ENCODE measurements at places on chromosomes 2 and 18.

- no peak for DNase-seq
Measured at GRCh38 chr2:128721096-128721495, 402.4 kb upstream of the HS6ST1 start.

GRCh38 chr2:199850718-199851500 is at the start of gene FTCDNL1:
Gene FTCDNL1 (minus strand): TSS chr2:199851192. CDS start chr2:199848962, 2,230 bp downstream.
- peak; percentile 22 for DNase-seq

DNA sequence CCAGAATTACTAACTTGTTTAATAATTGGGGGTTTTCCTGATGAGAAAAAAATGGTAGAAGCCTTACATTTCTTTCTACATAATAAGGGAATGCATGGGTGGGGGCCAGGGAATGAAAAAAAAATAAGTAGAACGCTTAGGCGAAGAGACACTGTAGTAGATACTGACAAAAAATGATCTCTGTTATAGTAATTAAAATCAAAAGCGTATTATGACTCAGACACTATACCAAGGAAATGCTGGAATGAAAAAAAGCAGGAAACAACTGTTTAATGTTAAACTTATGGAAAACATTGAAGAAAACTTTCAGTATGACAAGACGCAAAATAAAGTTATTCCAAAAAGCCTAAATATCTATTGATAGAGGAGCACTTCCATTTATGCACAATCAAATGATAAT is 42.9 kb downstream of the PRPF40A start:
- DNase-seq: no peak

- DNase-seq: no peak
Measured at GRCh38 chr18:48939205-48940097, 11.3 kb downstream of the SMAD7 start.

DNA sequence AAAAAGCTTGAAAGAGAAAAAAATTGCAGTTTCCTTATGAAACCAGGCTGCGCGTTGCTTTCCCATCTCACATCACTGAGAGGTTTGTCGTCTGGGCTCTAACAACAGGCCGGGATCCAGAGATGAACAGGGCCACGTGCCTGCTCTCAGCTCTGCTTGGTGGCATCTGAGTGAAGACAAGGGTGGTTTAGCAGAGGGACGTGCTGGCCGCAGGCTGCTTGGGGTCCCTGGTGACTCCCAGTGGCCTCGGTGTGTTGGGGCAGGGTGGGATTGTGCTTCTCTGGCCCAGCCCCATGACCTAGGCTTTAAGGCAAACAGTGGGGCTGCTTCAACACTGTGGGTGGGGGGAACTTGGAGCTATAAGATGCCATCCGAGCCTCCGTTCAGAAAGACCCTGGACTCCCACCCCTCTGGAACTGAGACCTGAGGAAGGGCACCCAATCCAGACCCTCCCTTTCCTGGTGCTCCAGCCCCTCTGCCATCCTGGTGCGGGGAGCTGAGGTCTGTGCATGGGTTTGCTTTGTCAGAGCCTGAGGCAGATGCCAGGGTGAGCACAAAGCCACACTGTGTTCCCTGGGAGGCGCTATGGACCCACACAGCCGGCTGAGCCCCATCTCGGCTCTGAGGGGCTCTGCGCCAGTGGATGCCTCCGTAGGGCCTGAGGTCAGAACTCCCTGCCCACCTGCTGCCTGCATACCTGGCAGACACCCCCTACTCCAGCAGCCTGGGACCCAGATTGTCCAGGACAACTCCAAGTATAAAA is 18.4 kb upstream of the HPCAL1 start:
- DNase-seq: no peak

- DNase-seq: no peak
Measured at GRCh38 chr2:28137221-28137620, 246.7 kb downstream of the BABAM2 start.

- no peak for DNase-seq
Measured at GRCh38 chr2:198096002-198096401, 291.6 kb downstream of the PLCL1 start.

GRCh38 chr2:43898134-43898837 is 59.5 kb downstream of the ABCG8 start:
- no peak for DNase-seq

DNA sequence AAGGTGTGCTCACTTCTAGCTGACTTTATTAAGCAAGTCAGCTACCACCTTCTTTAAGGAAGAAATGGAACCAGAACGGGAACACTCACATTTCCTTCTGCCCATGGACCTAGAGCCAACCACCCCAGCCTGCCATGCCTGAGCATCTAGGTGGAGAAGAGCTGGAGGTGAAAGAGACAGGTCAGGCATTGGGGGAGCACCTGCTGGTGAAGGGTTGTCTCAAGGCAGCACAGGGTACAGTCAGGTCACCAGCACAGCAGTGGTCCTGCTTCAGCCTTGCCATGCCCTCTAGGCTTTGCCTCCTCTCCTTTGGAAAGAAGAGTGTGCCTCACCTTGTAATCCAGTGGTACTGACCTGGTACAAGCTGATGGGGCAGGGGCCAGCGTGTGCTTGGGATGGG is 107.9 kb downstream of the KCNF1 start:
- no peak for DNase-seq

- no peak for DNase-seq
Measured at GRCh38 chr18:28193177-28193778, 16.3 kb upstream of the CDH2 start.

DNA sequence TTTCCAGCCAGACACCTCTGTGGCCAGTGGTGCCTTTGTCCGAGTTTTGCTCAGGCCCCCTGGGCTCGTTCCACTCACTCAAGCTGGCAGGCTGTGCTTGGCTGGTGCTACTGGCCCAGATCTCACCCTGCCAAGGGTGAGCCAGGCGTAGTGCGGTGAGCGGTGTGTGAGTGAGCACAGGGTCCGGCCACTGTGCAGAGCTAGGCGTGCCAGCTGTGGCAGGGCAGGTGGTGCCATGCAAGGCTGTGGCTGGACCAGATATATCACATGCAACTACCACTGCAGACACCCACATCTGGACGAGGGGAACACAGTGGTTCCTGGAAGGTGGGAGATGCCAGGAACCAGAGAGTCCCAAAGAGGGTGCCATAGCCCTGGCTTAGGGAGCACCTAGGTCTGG is 70.1 kb downstream of the SRBD1 start:
- DNase-seq: no peak

GRCh38 chr2:117359266-117359914 is 455.1 kb upstream of the DDX18 start:
- no peak for DNase-seq

GRCh38 chr2:8137801-8138200 is 544.1 kb upstream of the ID2 start:
- DNase-seq: no peak

DNA sequence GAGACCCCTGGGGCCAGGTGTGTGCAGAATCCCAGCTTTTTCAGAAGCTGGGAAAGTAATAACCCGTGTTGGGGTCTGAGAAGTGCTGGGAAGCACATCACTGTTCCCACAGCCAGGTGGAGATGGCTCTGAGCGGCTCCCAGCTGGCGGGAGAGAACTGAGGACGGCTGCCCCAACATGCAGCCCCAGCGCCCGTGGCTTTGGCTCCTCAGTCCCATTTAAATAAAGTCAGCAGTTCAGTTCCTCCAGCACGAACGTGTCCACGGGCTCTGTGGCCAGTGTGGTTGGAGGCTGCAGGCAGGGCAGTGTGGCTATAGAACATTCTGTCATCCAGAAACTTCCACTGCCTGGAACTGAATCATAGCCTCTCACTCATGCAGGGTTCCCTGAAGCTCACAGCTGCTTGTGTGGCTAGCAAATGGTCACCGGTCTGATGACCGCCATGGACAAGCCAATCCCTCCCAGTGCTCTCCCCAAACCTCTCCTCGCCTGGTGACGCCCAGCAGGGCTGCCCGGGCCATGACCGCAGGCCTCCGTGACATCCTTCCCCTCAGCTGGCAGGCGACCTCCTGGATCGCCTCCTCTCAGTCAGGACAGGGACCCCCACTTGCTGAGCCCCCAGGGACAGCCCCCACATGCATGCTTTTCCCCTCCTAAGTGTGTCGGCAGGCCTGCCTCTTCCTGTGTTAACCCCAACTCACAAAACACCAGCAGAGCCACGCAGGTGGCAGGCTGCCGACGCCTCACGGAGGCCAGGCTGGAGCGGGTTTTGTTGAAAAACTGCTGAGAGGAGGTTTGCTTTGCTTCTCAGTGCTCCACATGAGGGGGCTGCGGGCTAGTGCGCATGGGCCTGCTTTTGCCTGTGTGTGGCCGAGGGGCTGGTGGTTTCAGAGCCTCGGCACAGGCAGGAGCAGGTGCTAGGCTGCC is 1.3 kb downstream of the RTP5 start:
- no peak for DNase-seq

DNA sequence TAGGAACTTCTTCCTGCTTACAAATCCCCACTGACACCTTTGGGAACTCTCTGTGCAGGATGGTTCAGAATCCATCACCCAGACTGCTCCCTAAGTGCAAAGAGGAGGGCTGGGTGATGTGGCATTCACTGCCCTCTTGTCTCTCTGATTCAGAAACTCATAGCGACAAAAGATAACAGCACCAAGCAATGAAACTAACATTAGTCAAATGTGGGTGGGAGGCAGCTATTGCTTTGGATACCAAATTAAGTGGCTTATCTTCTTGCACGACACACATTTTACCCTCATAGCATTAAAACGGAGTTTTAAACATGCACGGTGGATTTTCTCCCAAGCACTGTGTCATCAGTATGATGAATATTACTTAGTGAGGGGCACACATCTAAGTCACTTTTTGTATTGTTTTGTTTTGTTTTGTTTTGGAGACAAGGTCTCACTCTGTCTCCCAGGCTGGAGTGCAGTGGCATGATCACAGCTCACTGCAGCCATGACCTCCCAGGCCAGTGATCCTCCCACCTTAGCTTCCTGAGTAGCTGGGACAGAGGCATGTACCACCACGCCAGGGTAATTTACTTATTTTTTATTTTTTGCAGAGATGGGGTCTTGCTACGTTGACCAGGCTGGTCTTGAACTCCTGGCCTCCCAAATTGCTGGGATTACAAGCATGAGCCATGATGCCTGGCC is 40.9 kb upstream of the NEB start:
- no peak for DNase-seq

- DNase-seq: no peak
Measured at GRCh38 chr2:33660416-33661123, 61.5 kb upstream of the FAM98A start.

GRCh38 chr2:110770959-110771431 is 38.6 kb downstream of the ACOXL start:
- no peak for DNase-seq

- no peak for DNase-seq
Measured at GRCh38 chr2:42060718-42061619, 13.1 kb downstream of the PKDCC start.

DNA sequence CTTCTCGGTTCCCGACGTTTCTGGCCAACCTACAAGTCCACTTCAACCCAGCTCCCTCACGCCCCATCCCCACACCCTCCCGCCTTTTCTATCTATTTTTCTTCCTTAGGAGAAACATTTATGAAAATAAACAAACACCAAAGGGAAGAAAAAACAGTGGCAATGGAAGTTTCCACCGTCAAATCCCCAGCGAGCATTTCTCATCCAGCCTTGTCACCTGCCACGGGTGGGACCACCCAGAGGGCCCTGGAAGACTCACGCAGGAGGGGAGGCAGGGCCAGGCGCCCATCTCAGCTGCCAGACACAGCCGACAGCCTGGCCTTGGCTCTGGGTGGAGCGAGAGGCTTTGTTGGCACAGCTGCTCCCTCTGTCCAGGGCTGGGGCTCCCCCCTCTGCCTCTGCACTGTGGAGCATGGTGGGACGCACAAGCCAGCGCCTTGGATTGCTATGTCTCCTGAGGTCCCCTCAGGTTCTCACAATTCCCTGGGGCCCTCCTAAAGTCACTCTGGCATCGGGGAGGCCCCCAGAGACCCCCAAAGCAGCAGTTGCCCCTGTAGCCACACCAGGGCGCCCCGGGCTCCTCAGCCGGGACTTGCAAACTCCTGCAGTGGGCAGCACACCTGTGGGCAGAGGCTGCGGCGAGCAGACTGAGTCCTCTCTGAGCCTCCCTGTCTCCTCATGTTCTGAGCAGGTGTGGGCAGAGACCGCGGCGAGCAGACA is 395.7 kb upstream of the SALL3 start:
- DNase-seq: no peak

GRCh38 chr18:13176847-13177246 is 41.7 kb upstream of the LDLRAD4 start:
- DNase-seq: no peak

GRCh38 chr18:22197668-22198067 is 28.3 kb downstream of the GATA6 start:
- no peak for DNase-seq

DNA sequence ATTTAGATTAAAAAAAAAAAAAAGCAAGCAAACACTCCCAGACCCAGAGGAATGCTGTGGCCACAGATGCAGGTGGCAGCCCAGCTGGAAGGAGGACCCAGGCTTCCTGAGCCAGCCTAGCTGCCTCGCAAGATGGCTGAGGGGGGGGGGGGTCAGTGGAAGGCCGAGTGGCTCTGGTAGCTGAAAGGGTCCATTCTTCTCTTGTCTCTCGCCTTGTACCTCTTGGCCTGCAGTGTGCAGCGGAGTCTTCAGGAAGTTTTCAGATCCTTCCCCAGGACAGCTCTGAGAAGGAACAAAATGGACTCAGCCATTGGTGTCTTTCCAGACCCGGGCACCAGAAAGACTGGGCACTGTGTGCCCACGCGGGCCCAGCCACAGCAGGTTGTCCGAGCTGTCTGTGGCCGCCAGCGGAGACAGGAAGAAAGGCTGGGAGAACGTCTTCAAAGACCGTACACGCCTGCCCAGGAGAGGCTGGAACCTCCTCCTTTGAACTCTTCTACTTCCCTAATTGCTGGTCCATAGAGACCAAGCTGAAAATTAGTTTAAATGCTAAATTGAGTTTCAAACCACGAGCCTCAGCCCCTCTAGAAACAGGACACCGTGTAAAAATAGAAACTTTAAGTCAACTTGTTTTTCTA is 21.3 kb downstream of the APCDD1 start:
- no peak for DNase-seq

DNA sequence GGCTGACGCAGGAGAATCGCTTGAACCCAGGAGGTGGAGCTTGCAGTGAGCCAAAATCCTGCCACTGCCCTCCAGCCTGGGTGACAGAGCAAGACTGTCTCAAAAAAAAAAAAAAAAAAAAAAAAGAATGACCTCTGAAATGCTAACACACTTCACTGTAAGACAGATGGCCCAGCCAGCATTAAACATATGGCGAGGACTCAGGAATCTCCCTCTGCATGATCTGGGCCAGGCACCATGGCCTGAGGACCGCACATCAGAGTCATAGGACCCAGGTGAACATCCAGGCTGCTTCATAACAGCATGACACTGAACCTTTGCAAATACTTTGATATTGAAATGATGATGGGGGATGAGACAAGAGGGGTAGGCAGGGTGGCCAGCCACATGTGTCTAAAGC is 56.1 kb upstream of the DNMT3A start:
- no peak for DNase-seq

DNA sequence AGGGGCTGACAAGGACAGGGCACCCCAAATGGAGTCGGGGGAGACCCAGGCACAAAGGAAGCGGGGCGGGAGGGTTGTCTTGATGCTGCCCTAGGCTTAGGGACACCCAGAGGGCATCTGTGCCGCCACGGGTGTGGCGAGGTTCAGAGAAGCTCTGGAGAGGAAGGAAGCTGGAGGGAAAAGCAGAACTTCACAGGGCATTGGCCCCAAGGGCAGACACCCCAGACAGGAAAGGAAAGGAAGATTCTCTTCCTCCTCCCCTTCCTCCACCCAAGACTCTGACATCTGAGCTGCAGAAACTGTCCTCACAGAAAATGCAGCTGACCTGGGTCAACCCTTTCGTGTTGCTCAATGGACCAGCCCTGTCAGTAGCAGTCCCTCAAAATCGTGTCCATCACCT is 25.6 kb downstream of the DNMT3A start:
- DNase-seq: no peak

GRCh38 chr2:72718876-72719275 is 107.0 kb downstream of the EXOC6B start:
- DNase-seq: no peak

- DNase-seq: no peak
Measured at GRCh38 chr2:94923196-94923595, 52.0 kb downstream of the TEKT4 start.

Measured in GM12864 (cell line).